ENCODE measurements at places on chromosomes 5 and 9. TPM values are rescaled to one million over a fixed set of nuclear protein-coding genes. Genes with fewer than 3 reads are reported as not detected.

DNA sequence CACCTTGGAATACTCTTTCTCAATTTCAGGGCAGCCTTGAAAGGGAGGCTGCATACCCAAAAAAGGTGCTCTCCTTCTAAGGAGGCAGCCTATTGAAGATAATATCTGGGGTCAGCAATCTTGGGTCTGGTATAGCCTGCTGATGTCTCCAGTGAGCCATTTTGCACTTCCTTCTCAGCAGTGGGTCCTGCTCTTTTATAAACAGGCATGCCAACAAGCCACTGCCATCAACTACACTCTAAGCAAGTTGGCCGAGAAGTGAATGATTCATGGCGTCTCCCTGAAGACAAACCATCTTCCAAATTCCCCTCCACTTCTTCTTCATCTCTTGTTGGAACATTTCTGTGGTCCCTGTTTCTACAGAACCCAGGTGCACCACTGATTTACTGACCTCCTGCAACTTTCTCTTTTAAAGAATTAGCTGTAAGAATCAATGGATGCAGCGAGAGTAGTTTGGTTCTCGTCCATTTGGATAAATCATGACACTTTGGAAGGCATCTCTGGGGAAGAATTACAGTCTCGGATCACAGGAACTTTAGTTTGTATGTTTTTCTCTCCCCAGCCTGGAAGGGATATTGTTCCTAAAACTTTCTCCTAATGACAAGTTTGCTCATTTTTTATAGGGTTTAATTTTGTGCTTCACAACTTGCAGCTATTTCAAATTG lies 108.3 kb downstream of the INSYN2B start:
- DNase-seq, result no peak

GRCh38 chr5:53557386-53557785 lies 3.1 kb upstream of the NDUFS4 start:
- no peak for DNase-seq

DNA sequence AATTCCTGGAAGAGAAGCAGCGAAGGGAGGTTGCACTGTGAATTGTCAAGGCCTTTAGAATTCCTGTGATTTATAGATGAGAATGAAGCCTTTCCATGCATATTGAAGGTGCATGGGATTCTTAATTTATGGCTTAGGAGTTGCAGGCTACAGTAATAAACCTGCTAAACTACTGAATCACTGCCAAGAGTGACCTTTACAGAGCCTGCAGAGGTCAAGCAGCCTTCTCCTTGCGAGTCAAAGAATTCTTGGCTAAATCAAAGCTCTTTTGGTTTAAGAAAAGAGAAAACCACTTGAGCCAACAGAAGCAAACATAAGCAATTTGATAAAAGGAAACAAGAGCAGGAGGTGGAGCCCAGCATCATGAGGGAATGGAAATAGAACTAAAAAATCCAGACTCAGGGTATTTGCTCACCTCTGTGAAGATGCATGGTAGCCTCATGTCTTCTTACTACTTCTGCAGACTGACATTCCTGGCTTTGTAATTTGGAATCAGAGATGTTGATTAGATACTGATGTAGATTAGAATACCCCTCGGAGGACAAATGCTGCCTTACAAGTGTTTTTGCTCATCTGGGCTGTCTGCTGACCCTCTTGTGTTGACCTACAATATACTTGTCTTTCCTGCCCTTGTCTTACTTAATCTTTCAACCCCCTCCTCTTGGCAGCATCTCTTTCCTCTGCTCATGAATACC lies 90.3 kb upstream of the IFNK start:
- no peak for DNase-seq

DNA sequence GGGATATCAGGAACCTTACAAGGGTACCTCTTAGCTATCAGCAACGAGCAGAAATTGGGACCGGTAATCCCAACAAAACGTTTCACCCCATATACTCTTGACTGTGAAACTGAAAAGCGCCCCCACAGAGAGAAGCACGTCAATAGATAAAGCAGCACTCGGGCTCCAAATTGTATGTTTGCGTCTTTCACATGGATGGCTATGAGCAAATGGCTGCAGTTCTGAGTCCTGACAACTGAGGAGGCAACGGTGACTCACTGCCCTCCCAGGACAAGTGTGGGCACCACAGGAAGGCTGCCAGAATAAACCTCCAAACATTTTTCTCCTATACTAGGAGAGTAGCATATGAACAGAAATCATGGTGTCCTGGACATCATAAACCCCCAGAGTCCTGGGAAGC lies 36.6 kb downstream of the SEMA4D start:
- DNase-seq, result no peak

GRCh38 chr9:85172001-85172978 lies 502.8 kb downstream of the NTRK2 start:
- no peak for DNase-seq

DNA sequence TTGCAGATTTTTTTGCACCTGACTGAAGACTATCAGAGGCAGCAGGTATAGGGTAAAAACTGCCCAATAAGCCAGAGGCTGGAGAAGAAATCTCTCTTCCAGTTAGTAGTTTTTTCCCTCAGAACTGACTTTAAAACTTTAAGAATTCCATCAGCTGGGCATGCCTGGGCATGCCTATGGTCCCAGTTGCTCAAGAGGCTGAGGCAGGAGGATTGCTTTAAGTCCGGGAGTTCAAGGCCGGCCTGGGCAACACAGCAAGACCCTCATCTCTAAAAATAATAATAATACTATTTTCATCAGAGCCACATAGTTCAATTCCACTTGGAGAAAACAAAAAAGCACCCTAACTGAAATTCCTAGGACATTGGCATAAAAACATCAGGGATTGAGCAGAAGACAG lies 30.3 kb downstream of the SUSD1 start:
- DNase-seq, result no peak

- DNase-seq, result no peak
Measured at GRCh38 chr5:61805101-61805500, 473.0 kb downstream of the ZSWIM6 start.

DNA sequence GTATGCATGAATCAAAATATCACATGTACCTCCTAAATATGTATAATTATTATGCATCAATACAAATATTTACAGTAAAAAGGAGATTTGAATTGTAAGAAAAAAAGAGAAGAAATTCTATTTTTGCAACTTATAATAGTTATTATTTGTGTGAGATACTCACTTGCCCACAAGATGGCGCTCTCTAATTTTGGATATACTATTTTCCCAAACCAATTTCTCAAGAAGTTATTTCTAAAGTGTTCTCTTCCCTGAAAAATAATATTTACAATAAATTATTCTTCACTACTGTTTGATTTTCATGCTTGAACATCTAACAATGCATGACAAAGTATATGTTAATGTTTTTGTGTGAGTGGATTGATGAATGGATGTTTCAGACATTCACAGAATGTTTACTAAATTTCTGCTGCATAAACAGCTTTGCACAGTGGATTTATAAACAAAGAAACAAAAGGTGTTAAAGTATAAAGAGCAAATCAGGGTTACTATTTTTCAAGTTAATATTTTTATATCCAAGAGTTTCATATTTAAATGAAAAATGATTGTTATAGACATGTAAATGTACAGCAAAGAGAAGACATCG lies 503.4 kb downstream of the PDE4D start:
- no peak for DNase-seq

DNA sequence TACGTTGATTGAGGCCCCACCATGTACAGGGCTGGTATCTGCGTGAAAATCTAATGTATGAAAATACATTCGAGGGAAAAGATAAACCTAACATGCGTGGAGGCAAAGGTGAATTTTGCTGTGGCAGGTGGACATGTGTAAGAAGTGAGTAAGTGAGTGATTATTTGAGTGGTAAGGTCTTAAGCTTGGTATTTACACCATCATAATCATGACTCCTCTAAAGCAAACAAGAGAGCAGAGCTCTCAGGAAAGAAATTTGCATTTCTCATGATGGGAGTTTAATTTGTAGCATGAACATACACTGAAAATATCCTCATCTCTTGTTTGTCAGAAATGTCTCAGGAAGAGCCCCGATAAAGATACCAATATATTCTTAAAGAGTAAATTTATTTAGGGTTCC lies 260.6 kb downstream of the PSAT1 start:
- no peak for DNase-seq

DNA sequence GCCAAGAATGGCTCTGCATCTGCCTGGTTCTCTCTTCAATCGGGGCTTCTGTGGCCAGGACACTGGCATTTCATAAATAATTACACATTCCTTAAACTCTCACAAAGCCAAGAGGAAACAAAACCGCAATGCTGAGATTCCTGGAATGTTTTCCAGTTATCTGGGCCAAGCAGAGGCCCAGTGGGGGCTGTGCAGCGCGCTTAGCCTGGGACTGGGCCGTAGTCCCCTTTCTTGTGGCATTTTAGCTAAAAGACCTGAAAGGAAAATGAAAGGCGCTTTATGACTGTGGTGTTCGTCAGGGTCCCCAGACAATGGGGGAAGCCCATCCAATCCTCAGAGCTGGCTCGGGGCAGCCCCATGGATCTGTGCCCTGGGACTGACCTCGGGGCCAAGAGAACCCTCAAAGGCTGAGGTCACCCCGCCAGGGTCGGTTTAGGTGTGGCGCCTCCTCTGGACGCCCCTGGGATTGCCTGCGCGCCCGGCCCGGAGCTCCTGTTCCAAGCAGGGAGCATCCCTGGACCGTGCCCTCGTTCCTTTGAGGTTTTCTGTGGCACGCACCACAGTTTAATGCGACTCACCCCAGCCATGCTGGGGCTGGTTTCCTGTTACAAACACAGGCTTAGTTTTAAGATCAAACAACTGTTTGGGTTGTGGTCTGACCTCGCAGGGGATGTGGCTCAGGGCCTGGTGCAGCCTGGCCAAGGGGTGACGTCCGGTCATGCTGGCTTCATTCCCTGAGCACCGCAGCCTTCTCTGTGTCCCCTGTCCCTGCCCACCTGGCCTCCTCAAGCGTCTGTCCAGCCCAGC lies 51.5 kb upstream of the NKD2 start:
- DNase-seq, result no peak

- DNase-seq, result no peak
Measured at GRCh38 chr9:77176686-77177142, 620 bp upstream of the VPS13A start.

GRCh38 chr5:77952636-77953212 lies 176.6 kb upstream of the TBCA start:
- no peak for DNase-seq

DNA sequence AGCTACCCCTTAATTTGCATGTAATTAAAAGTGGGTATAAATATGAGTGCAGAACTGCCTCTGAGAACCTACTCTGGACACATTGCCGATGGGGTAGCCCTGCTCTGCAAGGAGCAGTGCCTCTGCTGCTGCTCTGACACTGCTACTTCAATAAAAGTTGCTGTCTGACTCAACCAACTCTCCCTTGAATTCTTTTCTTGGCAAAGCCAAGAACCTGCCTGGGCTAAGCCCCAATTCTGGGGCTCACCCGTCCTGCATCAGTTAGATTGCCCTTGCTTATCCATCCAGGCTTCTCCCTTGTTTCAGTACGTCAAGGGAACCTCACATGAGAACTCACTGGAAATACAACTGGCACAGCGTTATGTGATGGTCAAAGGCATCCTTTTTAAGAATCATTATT lies 44.1 kb downstream of the FBXL7 start:
- no peak for DNase-seq

- no peak for DNase-seq
Measured at GRCh38 chr5:172004824-172005237, 1.6 kb downstream of the FBXW11 start.

- DNase-seq, result no peak
Measured at GRCh38 chr5:153969563-153969895, 69.2 kb downstream of the FAM114A2 start.

DNA sequence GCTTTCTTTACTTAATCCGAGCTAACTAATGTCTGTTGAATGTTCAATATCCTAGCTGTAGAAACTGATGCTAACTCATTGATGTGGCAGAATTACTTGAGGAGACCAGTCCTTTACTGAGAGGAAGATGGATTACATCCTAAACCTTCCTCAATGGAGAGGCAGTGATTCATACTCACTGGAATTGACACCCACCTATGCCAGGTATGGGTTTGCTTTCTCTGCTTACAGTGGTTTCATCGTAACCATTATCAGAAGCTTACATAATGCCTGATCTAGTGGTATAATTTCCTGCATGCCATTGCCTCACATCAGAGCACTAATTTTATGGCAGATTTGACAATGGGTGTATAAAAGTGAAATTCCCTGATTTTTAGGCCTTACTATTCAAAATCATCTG lies 384.7 kb downstream of the ANXA1 start:
- no peak for DNase-seq

The HSPB3 gene
- total RNA-seq, result not detected

The FBP2 gene
- total RNA-seq, result not detected

The CCL27 gene
- total RNA-seq, result not detected

The DYNC2I2 gene
- 87.8 TPM for total RNA-seq

The IFNA13 gene
- not detected for total RNA-seq

The SHISAL2B gene
- total RNA-seq, result 106 TPM

The CMYA5 gene
- 1.6 TPM for total RNA-seq
